ENCODE measurements at places on chromosomes 5 and 9. TPM values are rescaled to one million over a fixed set of nuclear protein-coding genes. Genes with fewer than 3 reads are reported as not detected.

DNA sequence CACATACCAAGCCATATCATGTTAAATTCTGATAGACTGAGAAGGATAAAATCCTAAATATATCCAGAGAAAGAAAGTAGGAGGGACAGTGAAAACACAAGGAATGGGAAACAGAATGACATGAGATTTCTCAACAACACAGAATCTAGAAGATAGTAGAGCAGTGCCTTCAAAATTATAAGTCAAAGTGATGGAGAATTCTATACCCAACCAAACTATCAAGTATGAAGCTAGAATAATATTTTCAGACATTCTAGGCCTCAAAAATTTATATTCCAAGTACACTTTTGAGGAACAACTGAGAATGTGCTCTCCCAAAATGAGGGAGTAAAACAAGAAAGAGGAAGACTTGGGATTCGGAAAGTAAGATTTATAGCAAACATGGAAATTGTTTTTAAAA, 10.9 kb upstream of the TTLL11 start:
- no peaks in the 10 kb centered on the region for H3K27me3 ChIP-seq
- H3K4me1 ChIP-seq, result peaks cover 3% of the 10 kb centered on the region
- DNase-seq, result no peak
- no peak overlapping the region for H3K4me3 ChIP-seq

DNA sequence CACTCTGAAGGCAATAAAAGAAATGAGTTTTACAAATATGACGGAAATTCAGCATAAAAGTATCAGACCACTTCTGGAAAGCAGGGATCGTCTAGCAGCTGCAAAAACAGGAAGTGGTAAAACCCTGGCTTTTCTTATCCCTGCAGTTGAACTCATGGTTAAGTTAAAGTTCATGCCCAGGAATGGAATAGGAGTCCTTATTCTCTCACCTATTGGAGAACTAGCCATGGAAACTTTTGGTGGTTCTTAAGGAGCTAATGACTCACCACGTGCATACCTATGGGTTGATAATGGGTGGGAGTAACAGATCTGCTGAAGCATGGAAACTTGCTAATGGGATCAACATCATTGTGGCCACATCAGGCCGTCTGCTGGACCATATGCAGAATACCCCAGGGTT, 93.5 kb upstream of the RGMB start:
- H3K4me1 ChIP-seq, result no peaks in the 10 kb centered on the region
- no peak for DNase-seq
- no peaks in the 10 kb centered on the region for H3K27me3 ChIP-seq
- H3K4me3 ChIP-seq, result no peak overlapping the region
- no peak overlapping the region for H3K27ac ChIP-seq

DNA sequence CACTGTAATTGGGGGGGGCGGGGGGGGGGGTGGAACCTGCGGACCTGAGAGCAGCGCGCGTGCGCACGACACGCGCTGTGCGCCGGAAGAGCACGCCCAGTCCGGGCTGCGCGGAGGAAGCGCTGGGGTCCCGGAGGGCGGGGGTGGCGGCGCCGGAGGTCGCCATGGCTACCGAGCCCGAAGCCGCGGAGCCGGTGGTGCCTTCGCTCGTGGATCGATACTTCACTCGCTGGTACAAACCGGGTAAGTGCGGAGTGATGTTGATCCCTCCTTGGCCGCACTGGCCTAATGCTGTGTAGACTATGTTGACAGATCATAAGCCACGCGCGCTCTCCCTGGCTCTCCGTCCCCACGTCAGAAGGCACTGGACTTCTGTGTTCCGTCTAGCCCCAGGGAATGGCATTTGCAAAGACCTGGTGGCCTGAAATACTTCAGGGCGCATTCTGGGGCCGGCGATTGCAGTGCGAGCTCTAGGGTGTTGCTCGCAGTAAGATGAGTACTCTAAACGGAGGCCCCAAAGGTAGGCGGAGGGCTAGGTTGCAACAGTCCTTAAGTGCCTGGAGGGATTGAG, at the start of gene ABITRAM:
Gene ABITRAM, plus strand, starts transcription at position 78 of the 571 bp plus-strand sequence. Its CDS starts 87 bp downstream, at position 165.
- peak within 1 kb of the TSS; percentile 83 for H3K4me3 ChIP-seq
- H3K27ac ChIP-seq, result peak within 1 kb of the TSS; percentile 96

DRD1 gene
- total RNA-seq, result not detected

LHX6 gene
- total RNA-seq, result 0.05 TPM

LCN1 gene
- not detected for total RNA-seq

ANXA1 gene
- 28.6 TPM for total RNA-seq

Data from liver (tissue), 10 donors.